ENCODE measurements at places on chromosomes 2 and 18.

DNA sequence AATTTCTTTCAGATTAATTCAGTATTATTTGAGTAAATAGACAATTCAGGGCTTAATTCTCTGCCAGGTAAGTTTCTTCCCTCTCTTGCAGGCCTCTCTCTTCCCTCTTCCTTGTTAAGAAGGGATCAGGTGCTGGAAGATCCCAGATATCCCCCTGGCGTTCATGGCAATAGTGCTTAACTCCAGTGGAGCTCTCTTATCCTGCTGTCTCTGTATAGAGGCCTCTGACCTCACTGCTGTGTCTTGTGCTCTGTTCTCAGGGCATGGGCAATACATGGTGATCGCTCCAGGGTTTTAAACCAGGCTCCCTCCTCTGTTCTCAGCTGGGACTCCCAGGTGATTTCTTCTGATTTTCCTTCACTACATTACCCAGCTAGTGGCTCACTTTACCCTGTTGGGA is 226.8 kb downstream of the MC4R start:
- DNase-seq = no peak

GRCh38 chr2:51534166-51534565 is 502.2 kb upstream of the NRXN1 start:
- no peak for DNase-seq

DNA sequence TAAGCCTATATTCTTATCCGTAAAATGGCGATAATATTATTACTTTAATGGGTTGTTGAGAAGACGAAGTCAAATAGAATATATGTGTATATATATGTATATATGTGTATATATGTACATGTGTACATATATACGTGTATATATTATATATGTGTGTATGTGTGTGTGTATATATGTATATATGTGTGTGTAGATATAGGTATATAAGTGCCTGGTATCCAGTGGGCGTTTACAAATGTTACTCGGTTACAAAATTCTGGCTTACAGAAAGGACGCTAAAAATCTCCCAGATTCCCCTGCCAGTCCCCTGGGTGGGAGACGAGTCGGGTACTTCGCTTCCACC is 295 bp upstream of the MTX2 start:
- DNase-seq = no peak

DNA sequence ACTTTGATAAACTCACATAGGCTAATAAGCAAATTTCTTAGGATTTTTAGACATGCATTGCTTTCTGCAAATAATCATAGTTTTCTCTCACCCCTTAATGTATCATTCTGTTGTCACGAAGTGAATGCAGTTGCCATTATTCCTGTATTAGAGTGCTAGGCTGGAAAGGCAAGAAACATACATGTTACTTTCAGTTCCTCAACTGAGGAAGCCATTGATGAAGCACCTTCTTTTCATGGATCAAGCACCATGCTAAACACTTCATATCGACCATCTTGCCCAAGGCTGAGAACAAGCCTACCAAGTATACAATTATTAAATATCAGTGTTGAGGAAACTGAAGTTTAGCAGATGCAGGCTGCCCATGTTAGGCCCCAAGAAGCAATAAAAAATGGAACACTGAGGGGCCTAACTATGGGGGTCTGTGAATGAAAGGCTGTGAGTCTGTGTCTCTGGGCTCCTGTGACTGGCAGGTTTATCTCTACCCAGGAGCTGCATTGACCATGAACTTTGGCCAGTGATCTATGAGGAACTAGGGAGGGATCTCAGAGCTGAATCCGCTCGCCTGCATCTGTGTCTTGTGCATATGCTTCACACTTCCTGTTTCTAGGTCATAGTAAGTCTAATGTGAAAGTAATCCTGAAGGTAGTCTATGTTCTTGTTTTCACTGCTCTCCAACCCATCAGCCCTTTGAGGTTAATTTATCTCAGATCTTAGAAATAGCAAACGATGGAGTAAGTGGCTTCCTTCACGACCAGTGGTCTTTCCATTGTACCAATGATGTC is 16.0 kb upstream of the TSPYL6 start:
- no peak for DNase-seq

GRCh38 chr2:2331881-2332280 is 806 bp upstream of the MYT1L start:
- no peak for DNase-seq

- DNase-seq = no peak
Observed at GRCh38 chr2:46216213-46216612, 81.0 kb upstream of the EPAS1 start.

Measured in CD4-positive, alpha-beta T cell treated with Interleukin-6 for 4 hours (primary cell).